ENCODE measurements at places on chromosomes 3 and 15.

GRCh38 chr3:167493244-167493643 is 19.4 kb upstream of the SERPINI2 start:
- ATAC-seq: no peak

- no peak for ATAC-seq
These were observed 109.6 kb upstream of the THRB start for GRCh38 chr3:24604215-24604614.

DNA sequence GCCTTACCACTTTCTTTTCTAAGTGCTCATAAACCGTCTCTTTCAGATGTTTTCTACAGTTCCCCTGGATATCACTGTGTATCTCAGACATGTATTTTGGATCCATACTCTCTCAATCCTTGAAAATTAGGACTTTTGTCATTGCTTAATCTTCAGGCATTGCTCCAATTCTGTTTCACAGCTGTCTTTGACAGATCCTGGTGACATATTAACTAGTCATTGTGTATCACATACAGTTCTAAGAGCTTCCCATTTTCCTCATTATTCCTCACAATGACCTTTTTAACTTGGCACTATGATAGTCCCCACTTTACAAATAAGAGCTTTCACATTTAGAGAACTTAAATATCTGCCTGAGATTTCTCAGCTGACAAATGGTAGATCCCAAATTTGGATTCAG is 151.7 kb downstream of the CLSTN2 start:
- ATAC-seq: no peak

- ATAC-seq: no peak
These were observed 4.6 kb downstream of the PLSCR2 start for GRCh38 chr3:146464783-146465182.

DNA sequence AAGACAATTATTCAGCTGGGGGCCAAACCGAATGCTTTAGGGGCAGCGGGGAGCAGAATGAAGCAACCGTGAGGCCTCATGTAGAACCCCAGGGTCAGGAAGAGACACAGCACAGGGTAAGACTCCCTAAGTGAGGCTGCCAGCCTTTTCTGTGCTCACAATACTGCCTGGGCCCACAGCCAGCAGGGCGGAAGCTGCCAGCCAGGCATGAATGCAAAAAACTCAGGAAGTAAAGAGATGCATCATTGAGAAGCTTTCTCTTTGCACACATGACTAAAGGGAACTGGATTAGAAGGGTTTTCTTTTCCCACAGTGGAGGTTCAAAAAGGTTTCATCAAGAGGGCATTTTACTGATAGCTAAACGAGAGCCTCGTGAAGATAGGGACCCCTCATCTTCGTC is 33.3 kb downstream of the CA12 start:
- no peak for ATAC-seq

DNA sequence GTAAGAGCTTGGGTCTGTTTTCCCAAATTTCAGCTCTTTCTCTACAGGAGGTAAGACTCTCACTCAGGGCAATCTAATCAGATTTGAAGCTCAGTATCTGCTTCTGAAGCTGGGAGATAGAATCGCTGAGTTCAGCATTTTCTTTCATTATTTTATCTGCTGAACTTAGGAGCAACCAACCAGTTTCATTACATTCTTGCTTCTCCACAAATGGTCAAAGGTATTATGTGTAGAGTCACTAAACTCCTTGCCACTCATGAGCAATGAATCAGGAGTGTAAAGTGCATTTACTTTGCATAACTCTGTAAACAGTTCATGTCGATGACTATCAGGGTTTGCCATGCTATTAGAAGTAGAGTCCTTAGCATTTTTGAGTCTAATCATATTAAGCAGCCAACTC is 249.4 kb downstream of the CHL1 start:
- ATAC-seq: no peak

DNA sequence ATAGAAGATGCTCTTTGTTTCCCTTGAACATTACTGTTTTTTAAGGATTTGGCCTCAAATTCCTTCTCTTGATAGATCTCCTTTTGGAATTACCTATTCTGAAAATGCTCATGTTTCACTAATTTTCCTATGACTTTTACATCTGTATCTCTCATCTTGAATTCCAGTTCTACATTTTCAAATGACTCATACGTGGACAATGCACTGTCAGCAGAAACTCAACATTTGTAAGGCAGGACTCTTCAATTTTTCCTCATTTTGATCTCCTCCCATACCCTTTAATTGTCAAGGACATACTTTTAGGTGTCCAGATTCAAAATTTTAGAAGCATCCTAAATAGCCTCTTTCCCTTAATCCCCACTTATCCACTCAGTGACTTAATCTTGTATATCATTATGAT is 341.0 kb upstream of the RASGRP1 start:
- no peak for ATAC-seq

DNA sequence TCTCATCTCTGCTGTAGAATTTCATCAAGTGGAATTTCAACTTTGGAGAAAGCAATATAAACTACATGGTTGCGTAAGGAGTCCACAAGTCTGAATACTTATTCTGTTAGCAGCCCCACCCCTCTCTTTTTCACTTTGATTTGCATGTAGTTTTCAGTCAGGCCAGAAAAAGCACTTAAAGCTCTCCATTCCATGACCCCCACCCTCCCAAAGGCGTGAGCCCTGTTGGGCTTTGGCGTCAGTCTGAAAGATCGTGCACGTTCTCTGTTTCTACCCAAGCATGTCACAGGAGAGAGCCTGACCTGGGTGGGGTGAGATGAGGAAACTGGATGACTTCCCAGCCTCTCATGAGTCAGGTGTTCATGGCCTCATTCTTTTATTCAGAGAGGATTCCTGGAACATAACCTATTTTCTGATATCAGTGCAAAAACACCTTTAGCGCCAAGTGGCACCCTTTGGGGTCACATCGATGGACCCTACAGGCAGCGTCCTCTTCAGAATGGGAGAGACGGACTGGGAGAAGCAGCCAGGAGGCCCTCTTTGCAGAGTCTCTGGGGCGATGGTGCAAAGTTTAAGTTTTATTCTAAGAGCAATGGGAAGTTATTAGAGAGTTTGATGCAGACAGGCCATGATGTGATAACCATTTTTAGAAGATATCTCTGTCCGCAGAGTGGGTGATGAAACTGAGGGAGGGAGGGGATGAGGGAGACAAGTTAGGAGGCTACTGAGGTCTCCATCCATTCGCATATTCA is 55.8 kb downstream of the LSM3 start:
- ATAC-seq: no peak

GRCh38 chr3:20047976-20048883 is 8.0 kb downstream of the KAT2B start:
- ATAC-seq: no peak

GRCh38 chr3:11928381-11928780 is 75.8 kb upstream of the SYN2 start:
- no peak for ATAC-seq

GRCh38 chr15:99578809-99579208 is 13.0 kb downstream of the MEF2A start:
- no peak for ATAC-seq

GRCh38 chr3:65995515-65995914 is 43.2 kb downstream of the MAGI1 start:
- no peak for ATAC-seq

All from activated T-helper 17 cell treated with anti-CD3 and anti-CD28 coated beads, Interleukin-2, amount 50 U/mL, for 72 hours (primary cell).